ENCODE measurements at places on chromosomes 3 and 15.
A peak's percentile ranks its signal among the peaks of the same experiment; 100 is the strongest.

DNA sequence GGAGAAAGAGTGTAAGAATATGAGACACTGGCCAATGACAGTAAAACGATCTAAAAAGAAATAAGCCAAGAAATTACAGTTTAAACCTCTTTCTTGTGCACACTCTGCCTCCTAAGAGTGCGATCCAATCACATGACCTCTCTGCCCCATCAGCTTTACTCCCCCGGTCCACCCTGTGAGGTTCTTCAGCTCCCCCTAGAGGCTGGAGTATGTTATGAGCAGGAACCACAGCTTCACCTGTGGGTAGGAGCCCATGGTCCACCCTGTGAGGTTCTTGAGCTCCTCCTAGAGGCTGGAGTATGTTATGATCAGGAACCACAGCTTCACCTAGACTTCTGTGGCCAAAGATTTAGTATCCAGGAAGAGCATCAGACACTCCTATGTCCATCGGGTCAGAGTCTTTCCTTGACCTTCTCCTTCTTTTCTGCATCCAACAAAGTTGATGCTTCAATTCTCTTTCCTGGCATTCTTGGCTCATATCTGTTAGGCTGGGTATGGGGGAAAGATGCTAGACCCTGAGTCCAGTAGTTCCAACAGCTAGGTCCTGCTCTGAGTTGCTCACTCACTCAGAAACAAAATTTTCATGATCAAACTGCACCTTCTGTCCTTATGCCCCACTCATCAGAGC is 164.0 kb downstream of the MINAR1 start:
- no peak for DNase-seq

DNA sequence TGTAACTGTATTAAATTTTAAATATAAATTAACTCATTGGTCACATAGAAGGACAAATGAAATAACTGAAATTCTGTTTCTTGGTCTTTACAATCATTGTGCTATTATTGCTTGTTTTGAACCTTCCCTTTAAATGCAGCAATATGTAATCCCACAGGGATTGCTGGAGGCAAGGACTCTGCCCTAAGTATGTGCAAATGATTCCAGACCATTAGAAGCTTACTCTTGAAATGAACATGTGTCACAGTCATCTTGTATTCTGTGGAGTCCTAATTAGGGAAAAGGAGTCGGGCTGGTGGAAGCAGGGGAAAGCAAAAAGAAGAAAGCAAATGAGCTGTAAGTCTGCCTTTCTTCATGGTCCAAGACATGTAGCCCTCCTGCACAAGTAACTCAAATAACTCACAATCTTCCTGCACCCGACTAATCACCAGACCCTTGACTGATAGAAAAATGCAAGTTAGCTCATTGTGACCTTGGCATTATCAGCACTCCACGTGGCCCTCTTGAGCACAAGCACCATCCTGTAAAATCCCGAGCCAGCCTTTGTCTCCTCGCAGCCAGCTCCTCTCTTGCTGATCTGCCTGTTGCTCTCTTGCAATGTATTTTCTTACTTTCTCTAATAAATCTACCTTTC is 2.3 kb upstream of the TMPRSS7 start:
- DNase-seq, result no peak

- no peak for DNase-seq
These were observed 3.5 kb downstream of the LYZL4 start for GRCh38 chr3:42406727-42407450.

DNA sequence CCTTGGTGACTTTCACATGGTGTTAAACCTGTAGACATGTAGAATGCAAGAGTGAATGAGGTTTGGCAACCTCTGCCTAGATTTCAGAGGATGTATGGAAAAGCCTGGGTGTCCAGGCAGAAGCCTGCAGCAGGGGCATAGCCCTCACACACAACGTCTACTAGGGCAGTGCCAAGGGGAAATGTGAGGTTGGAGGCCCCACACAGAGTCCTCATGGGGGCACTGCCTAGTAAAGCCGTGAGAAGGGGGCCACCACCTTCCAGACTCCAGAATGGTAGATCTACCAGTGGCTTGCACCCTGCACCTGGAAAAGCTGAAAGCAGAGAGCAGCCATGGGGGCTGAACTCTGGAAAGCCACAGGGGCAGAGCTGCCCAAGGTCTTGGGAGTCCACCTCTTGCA is 241.2 kb downstream of the KLF13 start:
- DNase-seq, result no peak

- DNase-seq, result no peak
These were observed 4.9 kb downstream of the CHP1 start for GRCh38 chr15:41235929-41236328.

DNA sequence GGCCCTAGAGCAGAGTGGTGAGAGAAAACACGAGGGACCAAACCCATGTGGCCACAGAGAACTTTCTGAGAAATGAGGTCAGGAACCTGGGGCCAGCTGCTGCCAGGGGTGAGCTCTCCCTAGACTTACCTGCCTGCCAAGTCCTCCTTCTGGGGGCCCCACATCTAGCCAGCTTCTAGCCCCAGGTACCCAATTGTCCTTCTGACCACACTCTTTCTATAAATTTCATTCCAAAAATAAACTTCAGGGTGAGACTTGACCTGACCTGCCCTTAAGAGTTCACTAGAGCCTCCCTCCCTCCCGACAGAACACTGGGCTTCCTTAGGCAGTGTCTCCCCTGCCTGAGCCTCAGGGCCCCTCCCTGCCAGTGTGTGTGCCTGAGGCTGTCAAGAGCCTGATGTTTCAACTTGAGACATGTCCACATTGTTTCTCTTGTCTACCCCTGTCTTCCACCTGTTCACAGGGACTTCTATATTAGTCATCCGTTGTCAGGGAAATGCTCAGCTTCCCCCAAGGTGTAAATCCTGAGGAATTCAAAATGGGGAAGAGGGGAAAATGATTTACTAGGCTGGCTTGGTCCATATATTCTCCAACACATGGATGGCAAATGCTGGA is 312.8 kb upstream of the TLE3 start:
- DNase-seq, result no peak

GRCh38 chr3:102000620-102001209 is 151.4 kb downstream of the NFKBIZ start:
- no peak for DNase-seq

- DNase-seq, result no peak
These were observed 39.5 kb upstream of the GOLGA8J start for GRCh38 chr15:30043211-30043655.

- peak; percentile 62 for DNase-seq
These were observed at the start of gene CLASP2 for GRCh38 chr3:33717866-33718594. Gene CLASP2 (minus strand): TSS chr3:33718254. CDS start chr3:33718002, 252 bp downstream.

GRCh38 chr3:85785766-85786165 is 827.0 kb downstream of the CADM2 start:
- DNase-seq, result no peak

DNA sequence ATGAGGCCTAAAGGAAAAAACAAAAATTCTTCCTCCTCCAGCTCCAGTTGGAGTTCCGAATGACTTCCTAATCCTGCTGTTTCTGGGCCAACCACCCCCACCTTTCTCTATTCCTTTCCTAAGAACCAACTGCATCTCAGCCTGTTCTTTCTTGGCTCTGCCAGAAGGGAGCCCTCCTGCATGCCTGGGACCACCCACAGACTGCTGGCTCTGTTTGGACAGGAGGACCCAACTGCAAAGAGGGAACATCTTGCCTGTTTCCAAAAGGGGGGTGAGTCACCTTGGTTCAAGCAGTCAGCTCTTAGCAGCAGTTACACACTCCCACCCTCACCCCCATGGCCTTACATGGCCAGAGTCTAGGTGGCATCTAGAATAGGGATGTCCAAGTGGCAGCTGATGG is 116.0 kb upstream of the PRICKLE2 start:
- no peak for DNase-seq

DNA sequence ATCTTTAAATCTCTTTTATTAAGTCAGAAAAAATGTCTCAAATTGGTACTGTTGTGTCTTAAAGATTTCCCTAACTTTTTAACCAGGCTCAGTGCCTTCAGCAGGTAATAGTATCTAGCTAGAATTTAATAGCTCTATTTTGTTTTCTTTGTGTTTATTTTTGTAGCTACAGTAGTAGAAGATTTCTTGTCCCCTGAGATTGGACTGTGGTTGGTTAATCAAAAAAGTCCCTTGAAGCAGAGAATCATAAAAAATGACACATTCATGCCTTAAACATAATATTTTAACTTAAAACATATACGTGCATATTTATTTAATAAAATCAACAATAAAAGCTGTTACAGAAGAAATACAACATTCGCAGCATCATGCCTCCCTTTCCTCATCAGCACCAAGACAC is 102.8 kb downstream of the EEFSEC start:
- DNase-seq, result no peak

DNA sequence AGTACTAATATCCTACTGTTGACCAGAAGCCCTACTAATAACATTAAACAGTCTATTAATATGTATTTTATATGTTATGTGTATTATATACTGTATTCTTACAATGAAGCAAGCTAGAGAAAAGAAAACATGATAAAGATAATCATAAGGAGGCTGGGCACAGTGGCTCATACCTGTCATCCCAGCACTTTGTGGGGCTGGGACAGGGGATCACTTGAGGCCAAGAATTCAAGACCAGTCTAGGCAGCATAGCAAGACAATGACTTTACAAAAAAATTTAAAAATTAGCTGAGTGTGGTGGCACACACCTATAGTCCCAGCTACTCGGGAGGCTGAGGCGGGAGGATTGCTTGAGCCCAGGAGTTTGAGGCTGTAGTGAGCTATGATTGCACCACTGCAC is 8.9 kb upstream of the HERC1 start:
- no peak for DNase-seq

DNA sequence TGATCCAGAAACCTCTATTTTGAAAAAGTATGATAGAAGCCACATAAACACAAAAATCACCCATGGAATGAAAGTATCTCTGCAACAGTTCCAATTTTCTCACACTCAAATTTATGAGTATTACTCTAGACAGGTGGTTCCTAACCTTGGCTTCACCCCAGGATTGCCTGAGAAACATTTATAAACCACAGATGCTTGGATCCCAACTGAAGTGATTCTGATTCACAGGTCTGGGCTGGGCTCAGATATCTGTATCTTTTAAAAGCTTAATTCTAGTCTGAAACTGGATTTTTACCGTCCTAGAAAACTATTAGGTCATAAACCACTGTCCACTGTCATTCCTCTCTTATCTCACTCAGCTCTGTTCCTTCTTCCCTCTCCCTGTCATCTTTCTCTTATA is 7.4 kb upstream of the SST start:
- no peak for DNase-seq

- DNase-seq, result no peak
These were observed 31.3 kb upstream of the FAH start for GRCh38 chr15:80121546-80121945.

- DNase-seq, result no peak
These were observed 952 bp upstream of the HDDC3 start for GRCh38 chr15:90933301-90933700.

GRCh38 chr3:69428657-69429255 is 42.9 kb upstream of the FRMD4B start:
- no peak for DNase-seq

GRCh38 chr15:51229907-51230330 is 108.5 kb downstream of the CYP19A1 start:
- DNase-seq, result no peak

DNA sequence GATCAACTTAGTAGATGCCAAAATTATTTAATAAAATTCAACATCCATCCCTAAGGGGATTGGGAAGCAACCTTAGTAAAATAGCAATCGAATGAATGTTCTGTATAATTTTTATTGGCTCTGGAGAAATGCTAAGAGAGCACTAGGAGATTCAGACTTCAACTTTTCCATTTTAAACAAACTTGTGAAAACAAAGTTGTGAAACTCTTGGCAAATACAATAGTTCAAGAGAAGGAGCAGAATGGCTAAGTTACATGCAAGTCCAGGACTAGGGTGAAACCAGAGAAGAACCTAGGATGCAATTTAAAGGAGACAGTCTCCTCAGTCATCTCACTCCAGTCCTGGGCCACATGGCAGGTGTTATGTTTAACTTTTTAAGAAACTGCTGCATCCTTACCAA is 16.7 kb upstream of the ZNF280D start:
- no peak for DNase-seq

- DNase-seq, result no peak
These were observed 8.8 kb downstream of the PRICKLE2 start for GRCh38 chr3:64216274-64217147.

GRCh38 chr15:74453925-74454763 is 6.8 kb downstream of the UBL7 start:
- no peak for DNase-seq

DNA sequence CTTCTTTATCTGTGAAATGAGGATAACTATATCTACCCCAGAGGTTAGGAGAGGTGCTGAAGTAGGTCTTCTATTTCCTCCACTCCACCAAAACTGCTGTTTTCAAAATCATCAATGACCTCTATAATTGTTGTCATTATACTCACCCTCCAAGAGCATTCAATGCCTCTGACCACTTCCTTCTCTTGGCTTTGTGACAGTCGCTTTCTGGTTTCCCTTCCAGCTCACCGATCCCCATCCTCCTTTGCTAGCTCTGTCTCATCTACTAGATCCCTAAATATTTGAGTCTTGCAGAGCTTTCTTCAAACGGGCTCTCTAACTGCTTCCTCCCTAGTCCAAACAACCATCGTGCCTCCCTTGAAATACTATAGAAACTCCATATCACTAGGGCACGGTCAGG is 153.5 kb downstream of the RPLP1 start:
- no peak for DNase-seq

Measured in stimulated activated CD8-positive, alpha-beta memory T cell treated with anti-CD3 and anti-CD28 coated beads, Interleukin-15, amount 100 ng/mL, for 1 hour (primary cell).